ENCODE measurements at places on chromosomes 6 and 20. TPM values are rescaled to one million over a fixed set of nuclear protein-coding genes. Genes with fewer than 3 reads are reported as not detected.
A peak's percentile ranks its signal among the peaks of the same experiment; 100 is the strongest.

DNA sequence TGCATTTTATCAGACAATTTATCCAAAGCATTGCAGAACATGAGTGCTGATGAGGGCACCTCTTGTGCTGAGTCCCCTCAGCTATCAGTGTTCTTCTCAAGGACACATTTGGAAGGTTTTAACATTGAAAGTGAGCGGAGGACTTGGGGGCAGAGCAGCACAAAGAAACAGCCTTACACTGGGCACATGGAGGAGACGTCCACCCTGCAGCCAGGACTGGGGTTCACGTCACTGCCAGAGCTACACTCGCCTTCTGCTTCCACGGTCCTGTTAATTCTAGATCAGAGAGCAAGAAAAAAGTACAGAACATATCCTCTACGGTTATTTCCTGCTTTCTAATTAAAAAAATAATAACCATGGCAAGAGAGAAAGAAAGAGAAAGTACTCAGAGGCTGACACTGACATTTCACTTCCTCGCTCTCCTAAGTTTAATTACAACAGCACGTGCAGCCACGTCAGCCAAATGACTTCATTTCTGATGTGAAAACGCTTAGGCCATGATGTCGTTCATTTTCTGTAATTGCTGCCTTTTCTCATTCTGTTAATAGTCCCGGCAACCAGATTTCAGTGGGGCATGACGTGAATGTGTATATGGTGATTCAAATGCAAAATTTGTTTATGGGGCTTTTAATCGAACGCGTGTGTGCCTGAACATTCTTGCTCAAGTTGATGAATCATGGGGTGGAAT lies 5.1 kb downstream of the PRND start:
- DNase-seq = peak; percentile 77

DNA sequence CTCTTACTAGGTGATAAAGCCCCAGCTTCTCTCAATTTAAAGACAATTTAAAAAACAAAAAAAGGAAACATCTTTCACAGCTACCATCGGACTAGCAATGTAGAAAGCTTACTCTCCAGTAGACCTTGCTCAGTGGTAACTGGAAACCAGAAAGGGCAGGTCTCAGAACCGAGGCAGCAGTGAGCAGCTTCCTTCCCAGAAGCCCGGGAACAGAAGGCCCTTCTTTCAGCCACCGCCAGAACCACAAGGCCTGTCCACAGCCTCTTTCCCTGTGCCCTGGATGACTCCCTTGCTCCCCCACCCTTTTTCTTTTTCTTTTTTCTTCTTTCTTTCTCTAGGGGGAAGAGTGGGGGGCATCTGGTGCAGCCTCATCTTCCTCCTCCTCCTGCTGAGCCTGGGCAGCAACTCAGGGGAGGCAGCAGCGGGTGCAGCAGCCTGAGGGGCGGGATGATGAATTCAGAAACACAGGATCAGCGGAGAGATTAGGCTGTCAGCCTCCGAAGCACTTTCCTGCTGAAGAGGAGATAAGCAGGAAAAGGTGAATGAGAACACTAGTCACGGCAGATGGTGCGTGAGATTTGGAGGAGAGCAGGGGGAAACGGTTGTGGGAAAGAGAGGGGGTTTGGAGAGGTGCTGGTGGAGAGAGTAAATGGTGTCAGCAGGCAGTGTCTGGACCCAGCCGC lies 158.5 kb downstream of the ID4 start:
- DNase-seq = no peak

GRCh38 chr6:39441986-39442385 lies 119.5 kb upstream of the KCNK16 start:
- no peak for DNase-seq

SYNE1 gene
- 29.4 TPM for polyA plus RNA-seq

GRCh38 chr6:6333501-6333900 lies 13.0 kb upstream of the F13A1 start:
- no peak for DNase-seq

GRCh38 chr20:2346188-2346587 lies 34.5 kb upstream of the TGM6 start:
- DNase-seq = no peak

GRCh38 chr6:53418288-53418687 lies 69.5 kb upstream of the ELOVL5 start:
- no peak for DNase-seq

PRSS16 gene
- polyA plus RNA-seq = not detected

- DNase-seq = no peak
Measured at GRCh38 chr20:59325142-59325523, 24.7 kb downstream of the EDN3 start.

GRCh38 chr6:63792736-63793464 lies 157.3 kb downstream of the PHF3 start:
- DNase-seq = no peak

- DNase-seq = no peak
Measured at GRCh38 chr6:152353440-152353839, 283.7 kb downstream of the SYNE1 start.

SNTA1 gene
- polyA plus RNA-seq = 6.0 TPM

DNA sequence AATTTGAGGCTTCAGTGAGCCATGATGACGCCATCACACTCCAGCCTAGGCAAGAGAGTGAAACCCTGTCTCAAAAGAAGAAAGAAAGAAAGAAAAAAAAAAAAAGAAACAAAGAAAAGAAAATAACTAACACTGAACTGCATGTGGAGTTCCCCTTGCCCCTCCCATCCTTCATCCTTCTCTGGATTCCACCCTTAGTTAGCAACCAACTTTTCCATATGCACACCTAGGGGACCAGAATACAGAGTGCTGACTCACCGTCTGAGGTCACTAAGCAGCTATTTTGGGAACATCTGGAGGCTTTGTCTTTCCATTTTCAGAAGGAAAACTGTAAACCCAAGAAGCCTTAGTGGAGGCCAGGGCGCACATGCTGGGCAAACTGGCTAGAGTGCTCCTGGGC lies 257.4 kb downstream of the MAFB start:
- no peak for DNase-seq

GRCh38 chr6:132730560-132730959 lies 16.7 kb upstream of the VNN1 start:
- DNase-seq = no peak

Measured in naive B cell (primary cell).